ENCODE measurements at places on chromosomes 1 and 21. TPM values are rescaled to one million over a fixed set of nuclear protein-coding genes. Genes with fewer than 3 reads are reported as not detected.

DNA sequence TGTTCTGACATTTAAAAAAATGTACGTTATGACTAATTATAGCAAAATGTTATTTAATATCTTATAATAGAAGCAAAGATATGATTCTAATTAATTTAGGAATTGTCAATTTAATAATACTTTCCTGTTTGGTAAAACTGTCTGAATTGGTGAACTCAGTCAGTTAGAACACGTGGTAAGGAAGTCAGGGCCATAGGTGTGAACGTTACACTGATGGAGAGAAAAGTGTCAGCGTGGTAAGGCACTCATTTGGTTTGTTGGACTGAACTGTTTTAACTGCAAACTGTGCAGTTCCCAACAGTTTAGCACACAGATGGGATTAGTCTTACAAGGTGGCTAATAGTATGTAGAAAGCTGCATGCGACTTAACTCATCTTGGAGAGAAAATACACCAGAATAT, 102.9 kb downstream of the EPB41 start:
- DNase-seq: no peak

SH2D1B gene
- 0.71 TPM for total RNA-seq

PIP5K1A gene
- 78.6 TPM for total RNA-seq

MEGF6 gene
- total RNA-seq: 6.5 TPM

CRP gene
- total RNA-seq: not detected

DNA sequence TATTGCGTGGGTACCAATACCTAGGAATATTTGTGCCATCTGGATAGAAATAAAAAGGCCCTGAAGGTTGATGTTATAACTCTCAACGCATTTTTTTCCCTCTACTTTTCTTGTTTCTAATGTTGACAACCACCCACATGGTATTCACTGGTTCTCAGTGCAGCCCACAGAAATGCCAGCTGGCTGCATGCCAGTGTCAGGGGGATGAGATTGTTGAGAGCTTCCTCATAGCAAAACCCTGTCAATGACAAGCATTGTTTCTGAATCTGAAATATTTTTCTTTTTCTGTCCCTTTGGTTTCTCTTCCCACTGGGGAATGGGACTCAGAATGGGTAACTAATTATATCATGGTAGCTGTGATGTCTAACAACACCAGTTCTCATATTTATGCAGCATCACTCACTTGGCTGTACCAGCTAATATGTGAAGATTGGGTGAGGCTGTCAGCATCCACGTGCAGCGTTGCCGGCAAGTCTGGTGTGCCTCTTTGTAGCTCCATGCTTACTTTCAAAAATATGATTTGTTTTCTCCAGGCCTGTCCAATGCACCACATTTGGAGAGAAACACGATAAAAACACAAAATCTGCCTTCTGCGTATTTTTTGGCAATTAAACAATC, 284.6 kb downstream of the PTBP2 start:
- DNase-seq: peak; percentile 80

GRCh38 chr1:239536165-239536849, 149.9 kb downstream of the CHRM3 start:
- no peak for DNase-seq

GRCh38 chr21:15363921-15364320, 299.1 kb upstream of the NRIP1 start:
- no peak for DNase-seq

DNA sequence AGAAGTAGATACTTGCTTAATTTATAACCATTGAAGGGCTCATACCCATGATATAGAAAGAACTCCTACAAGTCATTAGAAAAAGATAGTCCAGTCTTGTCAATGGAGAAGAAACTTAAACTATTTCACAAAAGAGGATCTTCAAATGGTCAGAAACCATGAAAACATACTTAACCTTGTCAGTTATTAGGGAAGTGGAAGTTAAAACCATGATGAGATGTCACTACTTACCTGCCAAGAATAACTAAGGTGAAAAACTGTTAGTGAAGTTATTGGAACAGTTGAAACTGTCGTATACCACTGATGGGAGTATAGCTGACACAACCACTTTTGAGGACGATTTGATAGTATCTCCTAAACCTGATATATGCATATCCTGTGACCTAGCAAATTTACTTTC, 46.8 kb downstream of the OSBPL9 start:
- no peak for DNase-seq

- DNase-seq: no peak
Observed at GRCh38 chr1:5189384-5189783, 535.0 kb downstream of the AJAP1 start.

DNA sequence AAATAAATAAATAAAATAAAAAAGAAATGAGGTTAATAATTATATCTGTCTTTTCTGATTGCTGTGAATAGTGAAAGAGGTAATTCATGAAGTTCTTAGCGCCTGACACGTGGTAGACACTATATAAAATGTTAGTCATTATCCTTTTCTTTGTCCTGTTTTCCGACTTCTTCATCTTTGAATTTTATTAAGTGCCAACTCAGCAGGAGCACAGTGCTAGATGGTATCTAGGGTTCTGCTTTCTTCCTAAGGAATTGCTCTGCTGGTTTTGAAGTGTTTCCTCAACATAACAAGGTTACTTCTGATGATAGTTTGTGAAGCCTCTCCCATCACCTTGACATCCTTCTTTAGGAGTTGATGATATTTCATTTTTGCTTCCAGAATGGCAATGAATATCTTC, 227.0 kb downstream of the DNM3 start:
- no peak for DNase-seq

FAM72C gene
- total RNA-seq: 5.2 TPM

TMEM269 gene
- total RNA-seq: 0.02 TPM

DNA sequence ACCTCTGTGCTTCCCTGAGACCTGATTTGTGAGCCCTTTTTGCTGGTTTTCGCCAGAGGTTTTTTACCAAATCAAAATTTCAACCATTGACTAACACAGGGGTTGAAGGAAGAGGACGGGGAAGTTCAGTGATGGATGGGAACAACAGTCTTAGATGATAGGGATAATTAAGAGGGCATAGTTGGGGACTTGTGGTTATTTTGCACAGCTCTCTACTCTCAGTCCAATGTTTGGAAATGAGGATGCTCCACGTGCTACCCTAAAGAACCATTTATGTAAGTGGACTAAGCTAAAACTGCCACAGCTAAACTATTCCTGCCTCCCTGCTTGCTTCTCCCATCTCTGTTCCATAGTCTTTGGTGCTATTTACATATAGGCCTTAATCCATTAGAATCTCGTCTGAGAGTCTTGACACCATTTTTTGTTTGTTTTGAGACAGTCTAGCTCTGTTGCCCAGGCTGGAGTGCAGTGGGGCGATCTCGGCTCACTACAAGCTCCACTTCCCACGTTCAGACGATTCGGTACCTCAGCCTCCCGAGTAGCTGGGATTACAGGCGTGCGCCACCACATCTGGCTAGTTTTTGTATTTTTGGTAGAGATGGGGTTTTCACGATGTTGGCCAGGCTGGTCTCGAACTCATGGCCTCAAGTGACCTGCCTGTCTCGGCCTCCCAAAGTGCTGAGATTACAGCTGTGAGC, 684 bp upstream of the MCL1 start:
- DNase-seq: no peak

DNA sequence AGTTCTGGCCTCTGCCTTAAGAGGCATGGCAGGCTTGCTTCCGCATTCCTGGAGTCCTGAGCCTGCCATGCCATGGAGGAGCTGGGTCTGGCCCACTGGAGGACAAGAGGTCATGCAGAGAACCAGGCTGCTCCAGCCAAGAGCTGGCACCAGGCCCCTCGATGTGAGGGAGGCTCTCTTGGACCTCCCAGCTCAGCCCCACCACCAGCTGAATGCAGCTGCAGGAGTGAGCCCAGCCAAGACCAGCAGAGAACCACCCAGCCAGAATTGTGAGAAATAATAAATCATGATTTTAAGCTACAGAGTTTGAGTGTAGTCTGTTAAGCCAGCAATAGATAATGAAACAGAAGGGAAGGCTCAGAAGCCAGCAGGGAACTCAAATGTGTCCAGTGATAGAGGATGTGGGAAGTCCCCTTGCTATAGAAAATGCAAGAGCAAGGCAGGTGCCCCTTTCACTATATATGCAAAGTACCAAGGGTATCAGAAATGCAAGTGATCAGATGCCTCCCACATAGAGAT, 118.4 kb downstream of the HIVEP3 start:
- DNase-seq: no peak

DNA sequence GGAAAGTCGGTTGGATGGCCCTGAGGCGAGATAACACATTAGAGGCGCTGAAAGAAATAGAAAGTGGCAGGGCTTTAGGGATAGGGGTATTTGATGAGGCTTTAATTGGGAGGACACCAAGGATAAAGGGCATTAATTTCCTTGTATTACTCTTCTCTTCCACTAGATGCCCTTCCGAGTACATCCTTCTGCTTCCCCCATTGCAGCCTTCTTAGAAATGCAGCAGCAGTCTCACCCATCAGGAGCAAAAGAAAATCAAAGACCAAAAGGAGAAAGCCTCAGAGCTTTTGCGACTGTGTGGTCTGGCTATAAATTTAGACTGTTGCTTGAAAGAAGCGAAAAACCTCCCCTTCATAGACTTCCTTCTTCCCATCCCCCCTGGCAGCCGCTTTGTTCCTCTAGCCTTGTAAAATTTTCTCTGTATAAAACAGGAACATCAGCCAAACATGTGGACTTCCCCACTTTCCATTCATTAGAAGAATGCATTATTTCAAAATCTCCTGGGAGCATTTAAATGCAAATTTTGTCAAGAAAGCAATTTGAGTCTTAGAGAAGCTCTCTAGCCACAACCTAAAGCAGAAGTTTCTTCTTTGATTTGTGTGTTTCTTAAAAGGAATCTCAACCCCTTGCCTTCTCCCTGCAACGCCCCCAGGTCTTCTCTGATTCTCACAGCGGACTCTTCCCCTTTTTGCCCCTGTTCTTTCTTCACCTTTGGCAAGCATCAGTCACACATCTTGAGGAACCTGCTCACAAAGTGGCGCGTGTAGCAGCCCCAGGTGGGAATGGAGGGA, 76.6 kb downstream of the NDUFS5 start:
- peak; percentile 82 for DNase-seq

ZNF648 gene
- total RNA-seq: not detected

GNAT2 gene
- total RNA-seq: not detected

RPS27 gene
- 3,641 TPM for total RNA-seq

DNA sequence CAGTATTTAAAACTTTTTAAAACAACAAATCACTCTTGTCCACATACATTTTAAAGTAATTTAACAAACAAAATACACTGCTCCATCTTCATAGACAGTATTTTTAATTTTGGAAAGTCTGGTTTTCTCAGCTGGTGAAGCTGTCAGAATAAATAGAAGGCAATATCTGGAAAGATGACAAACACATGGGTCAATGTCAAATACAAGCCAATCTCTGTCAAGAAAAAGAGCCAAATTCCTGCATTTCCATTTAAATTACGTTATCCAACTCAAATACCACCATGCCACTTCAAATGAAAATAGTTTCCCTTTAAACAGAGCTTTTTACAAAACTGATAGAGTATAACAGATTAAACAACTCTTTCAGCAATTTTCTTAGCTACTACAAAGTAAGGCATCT, 176.5 kb downstream of the RERE start:
- DNase-seq: no peak

DNA sequence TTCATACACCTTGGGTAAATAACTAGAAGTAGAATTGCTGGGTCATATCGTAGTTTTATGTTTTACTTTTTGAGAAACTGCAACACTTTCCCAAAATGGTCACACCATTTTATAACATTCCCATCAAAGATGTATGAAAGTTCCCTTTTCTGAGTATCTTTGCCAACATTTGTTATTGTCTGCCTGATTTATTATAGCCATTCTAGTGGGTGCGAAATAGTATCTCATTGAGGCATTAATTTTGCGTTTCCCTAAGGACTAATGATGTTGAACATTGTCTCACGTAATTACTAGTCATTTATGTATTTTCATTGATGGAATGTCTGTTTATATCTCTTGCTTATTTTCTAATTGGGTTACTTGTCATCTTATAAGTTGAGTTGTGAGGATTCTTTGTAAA, 3.4 kb downstream of the PRKAA2 start:
- no peak for DNase-seq

DNA sequence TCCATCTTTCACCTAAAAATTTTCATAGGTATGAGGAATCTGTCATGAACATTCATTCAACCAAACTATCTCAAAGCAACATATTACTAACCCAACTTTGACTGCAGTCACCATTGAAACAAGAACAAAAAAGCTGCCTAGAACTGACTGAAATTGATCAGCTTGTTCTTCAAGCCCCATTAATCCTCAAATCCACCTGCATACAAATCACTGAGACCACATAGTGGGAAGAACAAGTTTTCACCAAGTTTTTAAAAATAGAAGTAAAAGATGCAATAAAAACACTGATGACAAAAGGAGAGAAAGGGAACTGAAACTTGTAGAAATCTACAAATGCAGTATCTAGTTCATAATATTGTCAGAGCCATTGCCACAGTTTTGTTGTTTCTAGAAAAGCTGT, 6.1 kb downstream of the SORT1 start:
- no peak for DNase-seq

OXCT2 gene
- total RNA-seq: 0.30 TPM

DNA sequence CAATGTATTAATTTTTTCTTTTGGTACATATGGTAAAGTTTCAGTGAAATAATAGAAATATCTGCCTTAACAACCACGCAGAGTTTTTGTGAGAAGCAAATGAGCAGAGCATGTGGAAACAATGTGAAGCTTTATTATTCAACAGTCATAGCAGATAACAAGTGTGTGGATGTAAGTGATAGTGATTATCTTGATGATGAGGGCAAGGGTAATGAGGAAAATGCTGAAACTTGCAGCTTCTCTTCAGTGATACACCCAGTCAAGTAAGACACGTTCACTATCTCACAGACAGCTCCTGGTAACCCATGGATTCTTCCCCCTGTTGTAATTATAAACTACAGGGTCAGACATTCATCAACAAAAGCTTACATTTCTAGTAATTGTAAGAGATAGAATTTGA, 14.6 kb upstream of the OR2L5 start:
- DNase-seq: no peak

Measured in M059J (cell line).